ENCODE measurements at places on chromosomes 4 and X.

DNA sequence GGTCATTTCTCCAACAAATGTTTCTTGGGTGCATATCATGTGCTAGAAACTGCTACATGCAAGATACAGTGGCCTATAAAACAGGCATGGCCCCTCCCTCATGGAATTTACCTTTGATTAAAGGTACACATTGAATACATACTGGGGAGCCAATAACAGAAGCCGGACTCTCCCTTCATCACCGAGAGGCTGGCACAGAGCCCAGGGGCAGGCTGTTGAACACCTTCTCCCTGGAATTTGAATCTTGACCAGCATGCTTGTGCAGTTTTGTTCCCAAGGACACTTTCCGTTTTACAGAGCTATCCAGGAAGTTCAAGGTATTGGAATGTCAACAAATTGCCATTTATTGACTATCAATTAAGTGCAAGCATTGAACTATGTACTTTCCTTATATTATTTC is 33.2 kb downstream of the PPARGC1A start:
- DNase-seq, result no peak

- DNase-seq, result no peak
Measured at GRCh38 chr4:3712112-3712805, 53.9 kb upstream of the ADRA2C start.

GRCh38 chr4:126733301-126733700 is 899.5 kb upstream of the INTU start:
- DNase-seq, result no peak

DNA sequence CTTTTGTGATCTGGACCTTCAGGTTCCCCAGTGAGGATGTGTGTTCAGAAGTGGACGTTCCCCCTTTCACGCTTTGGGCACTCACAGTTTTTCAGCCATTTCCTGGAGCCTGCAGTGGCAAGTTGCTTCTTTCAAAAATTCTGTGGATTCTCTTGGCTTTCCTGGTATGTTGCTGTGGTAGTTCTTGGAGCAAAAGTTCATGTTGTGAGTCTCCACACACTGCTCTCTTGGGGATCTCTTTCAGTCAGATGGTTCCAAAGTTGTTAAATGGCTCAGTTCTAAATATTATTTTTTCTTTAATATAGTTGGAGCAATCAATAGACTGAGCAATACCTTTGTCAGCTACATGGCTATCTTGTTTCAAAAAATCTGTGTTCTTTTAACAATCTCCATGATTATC is 28.5 kb upstream of the BANK1 start:
- DNase-seq, result no peak

DNA sequence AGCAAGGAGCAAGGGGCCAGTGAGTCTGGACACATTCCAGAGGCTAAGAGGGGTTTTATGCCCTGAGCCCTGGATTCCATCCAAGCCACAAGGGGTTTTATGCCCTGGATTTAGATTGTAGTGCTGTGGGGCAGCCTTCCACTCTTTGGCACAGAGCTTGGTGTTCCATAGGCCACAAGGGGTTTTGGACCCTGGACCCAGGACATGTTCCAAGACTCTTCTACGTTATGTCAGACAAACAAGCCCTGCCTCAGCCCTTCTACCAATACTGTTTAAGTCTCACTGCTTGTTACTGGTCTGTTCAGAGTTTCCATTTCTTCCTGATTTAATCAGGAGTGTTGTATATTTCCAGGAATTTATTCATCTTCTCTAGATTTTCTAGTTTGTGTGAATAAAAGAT is 12.8 kb upstream of the SCARB2 start:
- no peak for DNase-seq

GRCh38 chrX:130555341-130555740 is 153.6 kb downstream of the RBMX2 start:
- DNase-seq, result no peak

DNA sequence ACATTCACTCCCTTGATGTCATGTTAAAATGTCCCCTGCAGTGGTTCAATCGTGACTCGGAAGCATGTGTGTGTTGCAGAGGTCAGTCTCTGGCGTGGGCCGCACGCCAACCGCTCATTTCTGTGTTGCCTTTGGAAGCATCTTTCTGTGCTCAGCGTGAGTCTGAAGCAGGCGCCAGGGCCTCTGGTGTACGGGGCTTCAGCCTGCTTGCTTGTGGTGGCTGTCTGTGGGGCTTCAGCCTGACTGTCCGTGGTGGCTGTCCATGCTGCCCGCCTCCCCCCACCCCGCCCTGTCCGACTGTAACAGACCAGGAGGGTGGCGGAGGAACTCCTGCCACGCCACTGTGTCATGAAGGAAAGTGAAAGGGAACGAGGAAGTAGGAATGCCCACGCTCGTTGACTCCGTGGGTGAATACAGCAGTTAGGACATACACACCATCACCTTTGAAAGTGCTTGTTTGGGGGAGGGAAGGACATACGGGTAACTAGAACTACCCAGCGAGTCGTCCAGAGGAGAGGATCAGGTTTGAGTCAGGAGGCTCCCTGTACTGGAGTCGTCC is 14.7 kb upstream of the CLCN4 start:
- no peak for DNase-seq
